ENCODE measurements at places on chromosomes 11 and 22.

GRCh38 chr11:5288906-5289550, 12.7 kb downstream of the OR51B4 start:
- no peak for DNase-seq

- no peak for DNase-seq
These were observed 104.1 kb downstream of the ATXN10 start for GRCh38 chr22:45775569-45776312.

DNA sequence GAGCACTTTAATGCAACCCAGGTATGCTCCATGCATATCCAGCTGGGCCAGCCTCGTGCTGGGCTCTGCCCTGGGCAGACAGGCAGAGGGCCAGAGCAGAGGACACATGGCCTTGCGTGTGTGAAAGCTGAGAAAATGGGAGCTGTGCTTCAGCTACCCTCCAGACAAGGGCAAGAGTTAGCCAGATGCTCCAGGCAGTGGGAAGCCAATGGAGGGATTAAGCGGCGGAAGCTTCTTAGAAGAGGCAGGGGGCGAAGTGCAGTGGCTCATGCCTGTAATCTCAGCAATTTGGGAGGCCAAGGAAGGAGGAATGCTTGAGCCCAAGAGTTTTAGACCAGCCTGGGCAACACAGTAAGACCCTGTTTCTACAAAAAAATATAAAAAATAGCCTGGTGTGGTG, 9.8 kb upstream of the ARHGEF17 start:
- no peak for DNase-seq

GRCh38 chr11:18455686-18456372, at the start of gene LDHAL6A:
Gene LDHAL6A (plus strand): TSS chr11:18455856. CDS start chr11:18456681, 825 bp downstream.
- no peak for DNase-seq

GRCh38 chr11:122937983-122938382, 43.7 kb downstream of the BSX start:
- no peak for DNase-seq

GRCh38 chr11:34840736-34841386, 75.3 kb downstream of the APIP start:
- DNase-seq, result no peak

DNA sequence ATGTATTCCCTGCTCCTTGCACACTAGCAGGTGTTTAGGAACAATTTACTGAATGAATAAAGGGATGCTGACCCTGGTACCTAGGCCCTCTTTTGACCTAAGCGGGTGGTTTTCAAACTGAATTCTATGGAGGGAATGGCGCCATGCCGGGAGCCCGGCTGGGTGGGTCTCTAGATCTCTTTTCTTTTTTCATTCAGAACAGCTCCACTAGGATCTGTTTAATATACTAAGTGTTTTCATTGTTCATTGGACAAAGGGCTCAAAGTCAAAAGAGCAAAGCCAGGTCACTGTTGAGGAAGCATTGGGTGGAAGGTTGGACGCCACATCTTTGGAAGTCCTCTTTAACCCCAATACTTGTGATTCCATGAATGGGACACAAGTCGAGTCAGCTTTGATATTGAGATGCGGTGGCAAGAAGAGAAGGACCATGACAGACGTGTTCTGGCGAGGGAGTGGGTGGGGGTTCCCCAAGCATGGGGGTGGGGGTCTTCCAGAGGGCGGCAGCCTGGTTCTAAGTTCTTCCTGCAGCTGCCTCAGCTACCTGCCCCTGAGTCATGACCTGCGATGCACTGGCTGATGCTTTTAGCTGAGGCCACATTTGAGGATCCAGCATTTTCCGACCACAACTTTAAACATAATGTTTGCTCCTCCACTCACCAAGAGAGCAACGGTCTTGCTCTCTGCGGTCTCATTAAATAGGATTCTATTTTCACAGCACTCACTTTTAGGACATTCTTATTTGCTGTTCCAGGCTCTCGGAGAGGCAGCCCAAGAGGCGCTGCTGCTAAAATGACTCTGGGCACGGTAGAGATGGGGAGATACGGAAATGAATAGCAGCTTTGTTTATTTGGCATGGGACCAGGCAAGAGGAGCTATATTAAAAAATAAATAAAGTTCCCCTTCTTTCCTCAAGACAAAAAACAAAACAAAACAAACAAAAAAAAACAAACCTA, 100.6 kb downstream of the FBXO7 start:
- no peak for DNase-seq

GRCh38 chr11:108647387-108647700, 17.5 kb upstream of the DDX10 start:
- no peak for DNase-seq

- DNase-seq, result no peak
These were observed 5.6 kb downstream of the SLC35C1 start for GRCh38 chr11:45810431-45811108.

GRCh38 chr11:81989093-81989492, 744.6 kb downstream of the FAM181B start:
- DNase-seq, result no peak

GRCh38 chr11:104256525-104256924, 92.6 kb upstream of the PDGFD start:
- DNase-seq, result no peak

GRCh38 chr22:32994041-32994830, 63.9 kb downstream of the SYN3 start:
- DNase-seq, result no peak

GRCh38 chr22:21861851-21862250, 5.6 kb downstream of the MAPK1 start:
- no peak for DNase-seq

DNA sequence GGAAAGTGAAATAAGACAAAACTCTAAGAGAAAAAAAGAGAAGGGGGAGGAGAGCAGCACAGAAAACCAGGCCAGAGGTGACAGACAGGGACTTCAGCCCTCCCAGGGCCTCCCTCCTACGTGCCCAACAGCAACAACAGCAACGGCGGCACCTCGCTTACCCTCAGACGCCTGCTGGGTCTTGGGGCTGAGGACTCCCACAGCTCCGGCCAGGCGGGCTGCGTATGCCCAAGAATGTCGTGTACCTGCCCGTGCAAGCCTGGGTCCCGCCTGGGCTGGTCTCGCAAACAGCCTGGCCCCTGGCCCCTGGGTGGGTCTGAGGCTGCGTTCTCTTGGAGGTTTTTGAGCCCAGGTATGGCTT, 30.5 kb downstream of the ARAP1 start:
- DNase-seq, result no peak

GRCh38 chr11:95415837-95416304, 184.9 kb upstream of the SESN3 start:
- no peak for DNase-seq

DNA sequence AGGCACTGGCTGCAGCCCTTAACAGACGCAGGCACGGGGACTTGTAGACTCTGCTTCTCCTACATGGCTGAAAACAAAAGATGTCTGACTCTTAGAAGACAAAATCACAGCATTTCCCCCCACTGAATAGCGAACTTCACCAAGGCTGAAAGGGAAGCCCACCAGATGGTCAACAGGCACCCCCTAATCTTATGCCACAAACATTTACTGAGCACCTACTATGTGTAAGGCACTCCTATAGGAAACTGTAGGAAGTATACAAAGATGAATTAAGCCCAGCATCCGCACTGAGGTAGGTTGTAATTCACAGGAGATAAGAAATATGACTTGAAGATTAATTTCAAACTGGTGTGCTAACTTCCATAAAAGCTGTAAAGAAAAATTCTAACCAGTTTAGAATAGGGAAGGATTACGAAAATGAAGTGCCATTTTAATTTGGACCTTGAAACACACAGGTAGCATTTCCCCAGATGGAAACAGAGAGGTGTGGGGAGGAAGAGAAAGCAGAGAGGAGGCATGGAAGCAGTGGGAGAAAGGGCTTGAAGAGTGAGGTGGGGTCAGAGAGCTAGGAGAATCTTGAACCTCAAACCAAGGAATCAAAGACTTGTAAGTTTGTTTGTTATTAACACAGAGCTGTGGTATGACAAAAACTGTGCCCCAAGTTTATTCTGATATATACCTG, 38.1 kb downstream of the NUMA1 start:
- no peak for DNase-seq

- DNase-seq, result no peak
These were observed 5.4 kb downstream of the SLC25A45 start for GRCh38 chr11:65377036-65377435.

DNA sequence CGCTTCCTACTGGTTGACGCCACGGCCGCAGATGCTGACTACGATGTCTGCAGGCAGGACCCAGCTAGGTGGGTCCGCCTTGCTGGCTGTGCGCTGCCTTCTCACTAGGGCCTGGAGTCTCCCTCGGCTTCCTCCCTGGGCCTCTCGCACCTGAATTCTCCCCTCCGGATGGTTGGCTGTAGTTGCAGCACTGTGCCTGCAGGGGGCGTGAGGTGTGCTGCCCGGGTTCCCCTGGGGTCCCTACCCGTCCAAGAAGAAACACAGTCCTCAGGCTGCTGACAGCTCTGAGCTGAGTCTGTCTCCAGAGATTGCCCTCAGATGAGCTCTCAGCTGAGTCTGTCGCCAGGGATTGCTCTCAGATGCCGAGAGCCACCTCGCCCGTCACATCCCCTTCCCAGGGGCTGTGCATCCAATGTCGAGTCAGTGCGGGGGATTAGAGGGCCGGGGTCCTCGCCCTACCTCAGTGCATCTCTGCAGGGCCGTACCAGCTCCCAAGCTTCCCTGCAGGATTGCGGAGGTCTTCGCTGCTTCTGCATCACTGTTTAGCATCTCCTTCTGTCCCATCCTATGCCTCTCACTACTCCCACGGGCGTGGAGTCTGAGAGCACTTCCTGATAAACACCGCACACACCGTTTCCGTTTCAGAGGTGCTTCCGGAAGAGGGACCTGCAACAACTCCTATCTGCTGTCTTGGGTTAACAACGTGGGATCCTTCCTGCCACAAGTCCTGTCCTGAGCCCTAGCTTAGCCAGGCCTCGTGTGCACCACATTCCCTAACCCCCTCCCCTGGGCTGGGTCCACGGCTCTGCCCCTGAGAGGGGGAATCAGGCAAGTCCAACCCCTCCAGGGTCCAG, 196.9 kb downstream of the CSNK2A3 start:
- DNase-seq, result no peak

- no peak for DNase-seq
These were observed 1.4 kb downstream of the SIGIRR start for GRCh38 chr11:413120-414081.

GRCh38 chr22:31866918-31867317, 77.4 kb upstream of the YWHAH start:
- DNase-seq, result no peak

DNA sequence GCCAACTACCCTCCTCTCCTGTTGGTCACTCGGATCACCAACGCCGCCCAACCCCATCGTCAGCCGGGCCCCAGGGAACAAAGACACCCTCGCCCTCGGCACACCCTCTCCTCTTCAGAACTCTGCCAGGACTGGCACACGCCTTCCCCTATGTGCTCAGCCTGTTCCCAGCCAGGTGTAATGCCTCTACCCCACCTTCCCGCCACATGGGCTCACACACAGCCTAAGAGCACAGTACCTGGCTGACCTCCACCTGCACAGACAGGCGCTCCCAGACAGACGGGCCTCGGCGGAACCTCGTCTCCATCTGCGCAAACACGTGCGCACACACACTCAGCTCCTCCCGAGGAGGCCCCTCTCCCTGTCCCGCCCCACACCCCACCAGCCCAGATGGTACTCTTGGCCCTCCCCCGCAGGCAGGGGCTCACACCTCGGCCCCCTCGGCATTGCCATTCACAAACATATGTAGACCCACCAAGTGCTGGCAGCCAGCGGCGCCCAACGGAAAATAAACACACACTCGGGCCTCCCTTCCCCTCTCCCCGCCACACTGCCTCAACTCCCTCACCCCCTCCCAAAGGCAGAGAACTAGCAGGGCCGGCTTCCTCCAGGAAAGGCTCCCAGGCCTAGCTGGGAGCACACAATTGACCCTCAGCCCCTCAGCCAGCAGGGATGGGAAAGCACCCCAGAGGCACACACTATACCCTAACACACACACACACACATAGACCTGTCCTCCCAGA, 8.5 kb downstream of the ELFN2 start:
- no peak for DNase-seq

DNA sequence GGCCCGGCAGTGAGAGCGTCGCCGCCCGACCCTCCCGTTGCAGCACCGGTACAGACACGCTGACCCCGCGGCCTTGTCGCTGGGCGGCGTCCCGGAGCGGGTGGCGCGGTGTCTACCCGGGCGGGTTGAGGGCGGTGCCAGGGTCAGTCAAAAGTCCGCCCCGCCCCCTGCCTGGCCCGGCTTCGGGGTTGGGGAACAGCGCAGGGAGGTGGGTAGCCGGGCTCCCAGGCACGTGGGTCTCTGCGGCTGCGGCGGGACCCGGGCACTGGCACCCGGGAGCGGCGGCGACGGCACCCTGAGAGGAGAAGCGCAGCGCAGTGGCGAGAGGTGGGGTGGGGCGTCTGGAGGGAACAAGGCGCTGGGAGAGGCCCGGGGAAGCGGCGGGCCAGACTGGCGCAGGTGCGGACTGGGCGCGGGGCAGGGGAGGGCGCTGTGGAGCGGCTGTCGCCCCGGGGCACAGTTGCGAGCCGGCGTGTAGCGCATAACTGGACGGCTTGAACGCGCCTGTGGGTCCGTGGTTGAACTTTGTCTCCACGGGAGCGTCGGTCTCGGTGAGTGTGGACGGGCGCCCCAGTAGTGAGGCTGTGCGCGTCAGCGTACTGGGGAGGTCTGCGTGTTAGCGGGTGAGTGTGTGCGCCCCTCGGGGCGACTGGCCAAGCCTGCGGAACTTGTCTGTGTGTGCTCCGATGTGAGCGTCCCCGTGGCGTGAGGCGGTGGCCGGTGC, at the start of gene P2RY2:
Gene P2RY2 (plus strand): TSS at position 176 of the 724 bp plus-strand sequence. CDS start 15,879 bp downstream, outside the sequence.
- no peak for DNase-seq

GRCh38 chr11:128890543-128891368, at the start of gene KCNJ5:
Gene KCNJ5 (plus strand): TSS chr11:128891356. CDS start chr11:128911274, 19,918 bp downstream.
- DNase-seq, result no peak

- DNase-seq, result peak; percentile 35
These were observed 90.6 kb downstream of the RPS6KA4 start for GRCh38 chr11:64449381-64450167.

DNA sequence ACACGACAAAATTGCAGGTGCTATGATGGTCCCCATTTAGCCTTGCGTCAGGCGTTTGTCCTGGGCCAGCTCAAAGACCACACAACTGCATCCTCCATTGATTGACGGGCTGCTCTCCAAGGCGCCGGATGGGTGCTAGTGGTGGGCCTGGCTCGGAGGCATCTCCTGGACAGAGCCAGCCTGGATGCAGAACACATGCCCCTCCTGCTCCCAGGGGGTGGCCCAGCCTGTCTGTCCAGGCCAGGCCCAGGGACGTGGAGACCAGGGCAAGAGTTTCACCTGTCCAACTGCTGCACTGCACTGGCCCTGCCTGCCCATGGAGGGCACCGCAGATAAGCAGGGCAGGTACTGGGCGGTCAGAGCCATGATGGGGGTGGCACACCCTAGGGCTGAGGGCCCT, 23.4 kb upstream of the FGF19 start:
- no peak for DNase-seq

GRCh38 chr22:38715176-38715764, 9.5 kb downstream of the GTPBP1 start:
- no peak for DNase-seq

GRCh38 chr11:13215149-13215548, 62.4 kb upstream of the BMAL1 start:
- no peak for DNase-seq

DNA sequence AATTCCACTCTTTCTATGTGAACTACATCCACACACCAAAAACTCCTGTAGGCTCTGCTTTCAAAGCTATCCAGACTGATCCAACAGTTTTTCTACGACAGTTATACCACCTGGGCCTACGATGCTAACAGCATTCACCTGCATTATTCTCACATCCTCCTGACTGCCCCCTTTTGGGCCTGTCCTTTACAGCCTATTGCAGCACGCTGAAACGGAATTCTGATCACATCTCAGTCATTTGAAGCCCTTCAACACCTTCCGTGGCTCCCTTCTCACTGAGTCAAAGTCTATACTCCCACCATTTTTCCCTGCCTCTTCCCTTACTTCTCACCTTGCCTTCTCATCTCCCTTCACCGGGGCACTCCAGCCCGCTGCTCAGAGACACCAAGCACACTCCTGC, 791.3 kb upstream of the KIRREL3 start:
- DNase-seq, result no peak

Measured in stimulated activated CD8-positive, alpha-beta memory T cell treated with anti-CD3 and anti-CD28 coated beads, Interleukin-4, amount 100 ng/mL, for 4 hours (primary cell).